Neural progenitor cell (in vitro differentiated cells): ENCODE measurements at places on chromosomes 2 and 18.

GRCh38 chr18:80169607-80170006 is 60.5 kb downstream of the ADNP2 start:
- no peak overlapping the region for H3K4me3 ChIP-seq
- H3K27me3 ChIP-seq, result no peaks in the 10 kb centered on the region
- DNase-seq, result no peak
- no peaks in the 10 kb centered on the region for H3K36me3 ChIP-seq
- no peaks in the 10 kb centered on the region for H3K4me1 ChIP-seq

DNA sequence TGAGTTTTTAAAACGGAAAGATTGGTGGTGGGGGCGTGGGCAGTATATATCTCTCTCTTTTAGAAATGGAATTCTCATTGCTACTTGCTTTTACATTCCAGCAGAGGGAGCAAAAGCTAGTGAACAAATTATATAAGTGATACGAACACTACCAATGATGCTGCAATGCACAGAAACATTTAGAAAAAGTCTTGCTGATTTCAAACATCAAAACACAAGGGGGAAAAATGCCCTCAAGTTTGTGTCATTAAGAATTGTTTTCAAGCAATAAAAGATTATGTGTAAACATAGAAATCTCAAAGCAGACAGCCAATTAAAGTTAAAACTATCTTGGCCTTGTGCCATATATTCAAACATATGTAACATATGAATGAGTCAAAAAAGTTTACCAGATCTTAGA is 296.3 kb upstream of the KCNJ3 start:
- H3K36me3 ChIP-seq, result no peaks in the 10 kb centered on the region
- H3K27ac ChIP-seq, result no peak overlapping the region
- DNase-seq, result peak; percentile 39
- H3K27me3 ChIP-seq, result no peaks in the 10 kb centered on the region
- no peak overlapping the region for H3K4me3 ChIP-seq

GRCh38 chr2:379778-380177 is 91.9 kb upstream of the ALKAL2 start:
- no peak overlapping the region for H3K4me3 ChIP-seq
- H3K27me3 ChIP-seq, result peaks cover 7% of the 10 kb centered on the region
- H3K36me3 ChIP-seq, result no peaks in the 10 kb centered on the region
- peaks cover 10% of the 10 kb centered on the region for H3K4me1 ChIP-seq
- no peak for DNase-seq

DNA sequence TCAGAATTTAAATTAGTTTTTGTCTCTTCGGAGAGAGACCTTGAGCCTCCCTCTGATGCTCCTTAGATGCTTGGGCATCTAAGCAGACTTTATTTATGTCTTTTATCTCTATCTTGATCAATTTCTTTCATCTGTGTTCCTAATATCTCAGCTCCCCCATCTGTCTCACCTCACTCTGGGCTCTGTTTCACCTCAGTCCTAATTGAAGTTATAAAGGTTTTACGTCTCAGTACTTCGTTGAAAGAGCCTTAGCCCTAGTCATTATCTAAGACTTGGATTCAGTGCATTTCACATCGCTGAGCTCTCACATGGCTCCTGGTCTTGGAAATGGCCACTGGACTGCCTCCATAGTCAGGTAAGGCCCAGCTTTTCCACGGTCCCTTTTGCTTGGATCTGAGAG is 13.8 kb upstream of the CTLA4 start:
- no peak overlapping the region for H3K27ac ChIP-seq
- DNase-seq, result no peak
- H3K36me3 ChIP-seq, result no peaks in the 10 kb centered on the region

DNA sequence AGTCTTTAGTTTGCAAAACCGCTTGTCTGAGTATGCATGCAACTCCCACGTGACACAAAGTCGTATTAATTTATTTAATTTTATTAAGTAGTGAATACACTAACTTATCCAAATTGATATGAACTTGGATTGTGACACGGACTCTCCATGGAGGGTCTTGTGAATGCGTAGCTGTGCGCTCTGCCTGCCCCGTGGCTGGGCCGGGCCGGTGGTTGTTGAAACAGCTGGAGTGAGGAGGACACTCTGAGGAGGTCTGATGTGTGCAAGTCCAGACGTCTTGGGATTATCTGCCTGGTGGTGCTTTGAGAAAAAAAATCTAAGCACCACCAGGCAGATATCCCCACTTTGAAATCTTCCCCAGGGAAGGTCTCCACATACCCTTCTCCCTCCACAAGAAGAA is 41.0 kb upstream of the RBM44 start:
- H3K4me3 ChIP-seq, result no peak overlapping the region
- no peaks in the 10 kb centered on the region for H3K36me3 ChIP-seq
- DNase-seq, result no peak
- H3K27me3 ChIP-seq, result no peaks in the 10 kb centered on the region
- H3K27ac ChIP-seq, result no peak overlapping the region

- no peak overlapping the region for H3K4me3 ChIP-seq
- H3K27ac ChIP-seq, result no peak overlapping the region
- peaks cover 4% of the 10 kb centered on the region for H3K4me1 ChIP-seq
- no peaks in the 10 kb centered on the region for H3K36me3 ChIP-seq
- no peak for DNase-seq
Measured at GRCh38 chr2:10083046-10083445, 2.8 kb upstream of the CYS1 start.

GRCh38 chr2:24435391-24436316 is 55.4 kb upstream of the NCOA1 start:
- no peaks in the 10 kb centered on the region for H3K27me3 ChIP-seq
- peak; percentile 44 for DNase-seq
- no peak overlapping the region for H3K4me3 ChIP-seq

GRCh38 chr2:201432621-201433393 is 18.5 kb downstream of the TRAK2 start:
- no peaks in the 10 kb centered on the region for H3K36me3 ChIP-seq
- H3K4me3 ChIP-seq, result no peak overlapping the region
- DNase-seq, result no peak
- no peak overlapping the region for H3K27ac ChIP-seq

- no peaks in the 10 kb centered on the region for H3K4me1 ChIP-seq
- H3K27me3 ChIP-seq, result no peaks in the 10 kb centered on the region
- DNase-seq, result no peak
Measured at GRCh38 chr2:185388226-185388625, 350.4 kb upstream of the FSIP2 start.

DNA sequence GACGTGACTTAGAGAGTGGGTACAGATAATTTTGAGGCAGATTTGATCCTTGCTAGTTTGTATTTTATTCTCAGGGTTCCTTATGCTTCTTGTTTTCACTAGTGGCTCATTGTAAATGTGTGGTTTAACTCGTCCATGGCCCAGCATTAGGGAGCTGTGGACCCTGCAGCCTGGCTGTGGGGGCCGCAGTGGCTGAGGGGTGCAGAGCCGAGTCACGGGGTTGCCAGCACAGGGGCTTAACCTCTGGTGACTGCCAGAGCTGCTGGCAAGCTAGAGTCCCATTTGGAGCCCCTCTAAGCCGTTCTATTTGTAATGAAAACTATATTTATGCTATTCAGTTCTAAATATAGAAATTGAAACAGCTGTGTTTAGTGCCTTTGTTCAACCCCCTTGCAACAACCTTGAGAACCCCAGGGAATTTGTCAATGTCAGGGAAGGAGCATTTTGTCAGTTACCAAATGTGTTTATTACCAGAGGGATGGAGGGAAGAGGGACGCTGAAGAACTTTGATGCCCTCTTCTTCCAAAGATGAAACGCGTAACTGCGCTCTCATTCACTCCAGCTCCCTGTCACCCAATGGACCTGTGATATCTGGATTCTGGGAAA is 269.9 kb downstream of the MYT1L start:
- no peaks in the 10 kb centered on the region for H3K4me1 ChIP-seq
- H3K27ac ChIP-seq, result no peak overlapping the region
- no peak overlapping the region for H3K4me3 ChIP-seq

GRCh38 chr18:5286525-5286924 is 9.0 kb downstream of the ZBTB14 start:
- H3K27me3 ChIP-seq, result peaks cover 41% of the 10 kb centered on the region
- no peak overlapping the region for H3K27ac ChIP-seq
- DNase-seq, result no peak
- H3K4me1 ChIP-seq, result peaks cover 20% of the 10 kb centered on the region
- H3K36me3 ChIP-seq, result peaks cover 5% of the 10 kb centered on the region
- no peak overlapping the region for H3K4me3 ChIP-seq

DNA sequence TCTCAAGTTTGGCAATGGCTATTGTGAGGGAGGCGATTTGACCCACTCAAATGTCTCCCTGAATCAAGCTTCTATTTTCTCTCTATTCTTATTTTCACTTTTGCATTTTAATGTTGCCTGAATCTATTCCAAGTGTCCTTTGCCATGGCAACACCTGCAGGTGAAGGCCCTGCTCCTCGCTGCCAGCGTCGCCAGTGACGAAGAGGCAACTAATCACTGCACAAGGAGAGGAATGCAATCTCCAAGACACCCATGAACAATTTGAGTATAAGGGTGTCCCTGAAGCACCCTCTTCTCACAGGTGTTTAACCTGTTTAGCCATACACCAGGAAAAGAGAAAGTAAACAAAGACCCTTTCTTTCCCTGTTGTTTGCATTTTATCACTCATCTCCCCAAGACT is 165.6 kb upstream of the VRK2 start:
- peaks cover 8% of the 10 kb centered on the region for H3K4me1 ChIP-seq
- H3K4me3 ChIP-seq, result no peak overlapping the region
- H3K27me3 ChIP-seq, result no peaks in the 10 kb centered on the region
- no peak for DNase-seq
- H3K27ac ChIP-seq, result no peak overlapping the region

- H3K4me3 ChIP-seq, result peak overlapping the region; percentile 81
- H3K36me3 ChIP-seq, result no peaks in the 10 kb centered on the region
- DNase-seq, result no peak
- H3K27me3 ChIP-seq, result peaks cover 35% of the 10 kb centered on the region
Measured at GRCh38 chr2:171999161-171999560, 592 bp upstream of the METAP1D start.

GRCh38 chr2:197269815-197270214 is 40.8 kb downstream of the ANKRD44 start:
- H3K4me1 ChIP-seq, result no peaks in the 10 kb centered on the region
- H3K4me3 ChIP-seq, result no peak overlapping the region

- H3K36me3 ChIP-seq, result no peaks in the 10 kb centered on the region
- H3K4me3 ChIP-seq, result no peak overlapping the region
- H3K4me1 ChIP-seq, result peaks cover 9% of the 10 kb centered on the region
- H3K27ac ChIP-seq, result no peak overlapping the region
- H3K27me3 ChIP-seq, result no peaks in the 10 kb centered on the region
Measured at GRCh38 chr2:3490191-3491170, 28.9 kb downstream of the ADI1 start.

GRCh38 chr2:224885291-224885690 is 157.0 kb downstream of the DOCK10 start:
- H3K4me3 ChIP-seq, result no peak overlapping the region
- no peak overlapping the region for H3K27ac ChIP-seq
- H3K36me3 ChIP-seq, result no peaks in the 10 kb centered on the region
- no peaks in the 10 kb centered on the region for H3K4me1 ChIP-seq
- no peak for DNase-seq

DNA sequence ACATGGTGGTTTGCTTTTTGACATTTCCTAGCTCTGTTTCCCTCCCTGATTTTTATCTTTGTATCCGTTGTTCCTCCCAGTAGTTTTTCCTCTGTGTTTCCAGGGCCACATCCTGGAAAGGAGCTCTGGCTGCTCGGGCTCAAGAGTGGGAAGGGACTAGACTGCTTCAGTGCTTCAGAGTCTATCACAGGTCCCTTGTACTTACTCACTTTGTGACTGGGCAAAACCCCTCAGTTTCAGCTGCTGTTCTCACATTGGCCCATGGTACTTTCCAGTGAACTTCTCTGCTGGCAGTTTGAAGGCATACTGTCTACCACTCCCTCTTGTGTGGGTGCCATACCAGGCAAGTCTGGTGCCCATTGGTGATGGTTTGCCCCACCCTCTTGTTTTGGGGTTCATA is 7.5 kb upstream of the STAMBP start:
- no peaks in the 10 kb centered on the region for H3K36me3 ChIP-seq
- H3K27ac ChIP-seq, result no peak overlapping the region
- DNase-seq, result no peak
- H3K27me3 ChIP-seq, result peaks cover 20% of the 10 kb centered on the region

GRCh38 chr2:128445523-128445900 is 126.8 kb upstream of the HS6ST1 start:
- H3K27me3 ChIP-seq, result no peaks in the 10 kb centered on the region
- no peak for DNase-seq
- no peak overlapping the region for H3K4me3 ChIP-seq

- no peaks in the 10 kb centered on the region for H3K27me3 ChIP-seq
- no peak overlapping the region for H3K4me3 ChIP-seq
- H3K4me1 ChIP-seq, result peaks cover 6% of the 10 kb centered on the region
- no peak overlapping the region for H3K27ac ChIP-seq
- H3K36me3 ChIP-seq, result no peaks in the 10 kb centered on the region
- no peak for DNase-seq
Measured at GRCh38 chr2:46342566-46343315, 45.5 kb downstream of the EPAS1 start.

DNA sequence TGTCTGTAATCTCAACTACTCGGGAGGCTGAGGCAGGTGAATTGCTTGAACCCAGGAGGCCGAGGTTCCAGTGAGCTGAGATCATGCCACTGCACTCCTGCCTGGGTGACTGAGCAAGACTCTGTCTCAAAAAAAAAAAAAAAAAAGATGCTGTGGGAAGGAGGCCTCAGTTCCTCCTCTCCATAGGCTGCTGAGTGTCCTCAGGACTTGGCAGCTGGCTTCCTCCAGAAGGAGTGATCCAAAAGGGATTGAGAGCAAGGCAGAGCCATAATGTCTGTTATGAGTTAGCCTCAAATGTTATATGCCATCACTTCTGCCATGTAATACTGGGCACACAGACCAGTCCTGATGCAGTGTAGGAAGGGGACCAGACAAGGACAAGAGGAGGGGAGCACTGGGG is 6.6 kb upstream of the NPC1 start:
- no peak overlapping the region for H3K27ac ChIP-seq
- H3K4me1 ChIP-seq, result peaks cover 4% of the 10 kb centered on the region
- no peaks in the 10 kb centered on the region for H3K27me3 ChIP-seq
- DNase-seq, result no peak
- H3K4me3 ChIP-seq, result no peak overlapping the region
- H3K36me3 ChIP-seq, result no peaks in the 10 kb centered on the region

DNA sequence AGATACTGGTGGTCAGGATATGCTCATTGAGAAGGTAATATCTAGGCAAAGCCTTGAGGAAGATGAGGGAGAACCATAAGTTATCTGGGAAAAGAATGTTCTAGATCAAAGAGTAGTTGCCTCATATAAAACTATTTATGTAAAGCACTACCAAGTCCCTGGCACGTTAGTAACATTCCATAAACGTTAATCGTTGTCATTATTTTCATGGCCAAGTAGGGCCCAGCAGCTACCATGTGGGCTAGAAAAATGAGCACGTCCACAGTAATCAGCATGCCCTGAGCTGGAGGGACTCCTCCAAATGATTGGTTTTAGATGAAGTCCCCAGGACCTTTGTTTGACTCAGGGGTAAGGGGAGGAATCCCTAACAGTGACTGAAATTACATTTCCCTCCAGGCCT is 32.7 kb upstream of the AFTPH start:
- H3K4me1 ChIP-seq, result peaks cover 4% of the 10 kb centered on the region
- H3K36me3 ChIP-seq, result no peaks in the 10 kb centered on the region
- H3K27me3 ChIP-seq, result no peaks in the 10 kb centered on the region
- no peak overlapping the region for H3K4me3 ChIP-seq
- H3K27ac ChIP-seq, result no peak overlapping the region
